ENCODE measurements at places on chromosomes 12 and 14.
A peak's percentile ranks its signal among the peaks of the same experiment; 100 is the strongest.

- DNase-seq: no peak
These were observed 24.5 kb downstream of the SLC17A8 start for GRCh38 chr12:100381379-100381778.

DNA sequence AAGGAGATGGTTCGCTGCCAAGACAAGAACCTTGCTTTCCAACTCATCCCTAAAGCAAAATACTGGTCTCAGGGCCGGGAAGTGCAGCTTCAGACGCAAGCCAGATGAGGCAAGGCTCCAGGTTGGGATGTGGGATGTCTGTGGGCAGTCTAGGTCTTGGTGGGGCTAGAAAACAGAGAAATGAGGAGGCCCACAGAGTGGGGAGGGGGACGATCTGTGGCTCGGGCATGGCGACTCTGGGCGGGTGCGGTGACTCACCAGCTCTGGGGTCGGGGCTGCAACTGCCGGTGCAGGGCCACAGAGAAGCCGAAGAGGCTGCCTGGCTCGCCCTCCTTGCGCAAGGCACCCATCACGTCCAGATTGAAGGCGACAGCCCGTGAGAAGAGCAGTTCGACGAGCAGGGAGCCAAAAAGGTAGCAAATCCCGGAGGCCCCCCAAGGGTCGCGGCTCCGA lies 459 bp downstream of the ITGA7 start:
- DNase-seq: no peak

DNA sequence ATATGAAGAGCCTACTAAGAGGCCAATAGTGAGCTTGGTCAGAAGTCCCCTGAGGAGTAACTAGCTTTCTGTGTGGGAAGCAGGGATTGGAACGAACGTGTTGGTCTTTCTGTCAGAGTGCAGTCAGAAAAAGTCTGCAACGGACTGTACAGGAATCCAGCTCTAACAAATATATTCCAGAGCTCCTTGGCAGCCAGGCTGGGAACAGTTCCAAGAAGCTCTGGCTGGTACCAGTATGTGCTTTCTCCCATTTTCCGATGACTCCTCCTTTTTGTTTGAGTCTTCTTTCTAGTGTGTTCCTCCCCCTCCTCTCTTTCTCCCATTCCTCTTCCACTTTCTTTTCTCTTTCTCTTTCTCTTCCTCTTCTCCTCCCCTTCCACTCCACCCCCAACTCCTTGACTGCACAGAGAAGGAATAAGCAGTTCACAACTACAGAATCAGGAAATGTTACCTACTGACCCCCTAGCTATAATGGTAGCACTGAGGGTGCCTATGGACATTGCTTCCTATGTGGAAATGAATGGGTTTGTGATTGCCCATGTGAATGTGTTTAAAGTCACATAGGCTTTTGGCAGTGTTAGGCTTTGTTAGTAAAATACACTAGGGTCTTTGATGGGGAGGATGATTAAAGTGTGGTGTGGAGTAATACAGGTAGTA lies 59.9 kb downstream of the TTLL5 start:
- DNase-seq: no peak

DNA sequence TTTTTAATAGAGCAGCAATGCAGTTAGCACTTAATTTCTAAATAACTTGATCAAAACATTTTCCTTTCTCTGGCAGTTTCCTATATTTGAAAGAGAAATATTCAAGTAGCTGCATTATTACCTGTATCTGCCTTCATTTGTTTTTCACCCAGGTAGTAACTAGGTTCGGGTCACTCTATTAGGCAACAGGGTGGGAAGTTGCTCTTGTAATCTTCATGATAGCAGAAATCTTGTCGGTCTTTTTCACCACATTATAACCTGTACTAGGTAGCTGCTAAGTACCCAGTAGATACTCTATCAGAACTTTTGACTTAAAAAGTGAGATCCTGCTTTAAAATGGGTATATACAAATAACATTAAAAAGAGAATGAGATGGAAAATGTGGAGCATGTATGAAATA lies 2.4 kb upstream of the PIK3C2G start:
- DNase-seq: no peak

DNA sequence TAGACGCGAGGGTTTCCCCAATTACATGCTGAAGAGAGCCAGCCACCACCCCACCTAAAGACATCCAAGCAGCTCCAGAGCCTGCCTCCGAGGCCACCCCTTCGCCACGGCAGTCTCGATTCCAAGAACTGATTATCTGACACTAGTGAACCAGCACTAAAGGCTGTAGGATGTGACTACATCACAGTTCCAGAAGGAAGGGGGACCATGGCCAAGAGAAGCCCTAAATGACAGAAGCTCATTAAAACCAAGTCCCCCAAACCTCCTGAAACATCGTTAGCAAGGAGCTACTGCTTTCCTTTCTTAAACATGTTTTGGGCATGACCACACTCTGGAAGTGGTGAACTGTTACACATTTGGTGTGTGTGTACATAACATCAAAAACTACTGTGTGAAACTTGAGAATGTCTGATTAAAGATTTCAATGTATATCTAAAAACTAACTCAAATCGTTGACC lies 88.2 kb downstream of the DUSP16 start:
- DNase-seq: peak; percentile 59

- no peak for DNase-seq
These were observed 6.0 kb downstream of the PRMT8 start for GRCh38 chr12:3496957-3497356.

- no peak for DNase-seq
These were observed 58.4 kb upstream of the SAV1 start for GRCh38 chr14:50726372-50727107.

DNA sequence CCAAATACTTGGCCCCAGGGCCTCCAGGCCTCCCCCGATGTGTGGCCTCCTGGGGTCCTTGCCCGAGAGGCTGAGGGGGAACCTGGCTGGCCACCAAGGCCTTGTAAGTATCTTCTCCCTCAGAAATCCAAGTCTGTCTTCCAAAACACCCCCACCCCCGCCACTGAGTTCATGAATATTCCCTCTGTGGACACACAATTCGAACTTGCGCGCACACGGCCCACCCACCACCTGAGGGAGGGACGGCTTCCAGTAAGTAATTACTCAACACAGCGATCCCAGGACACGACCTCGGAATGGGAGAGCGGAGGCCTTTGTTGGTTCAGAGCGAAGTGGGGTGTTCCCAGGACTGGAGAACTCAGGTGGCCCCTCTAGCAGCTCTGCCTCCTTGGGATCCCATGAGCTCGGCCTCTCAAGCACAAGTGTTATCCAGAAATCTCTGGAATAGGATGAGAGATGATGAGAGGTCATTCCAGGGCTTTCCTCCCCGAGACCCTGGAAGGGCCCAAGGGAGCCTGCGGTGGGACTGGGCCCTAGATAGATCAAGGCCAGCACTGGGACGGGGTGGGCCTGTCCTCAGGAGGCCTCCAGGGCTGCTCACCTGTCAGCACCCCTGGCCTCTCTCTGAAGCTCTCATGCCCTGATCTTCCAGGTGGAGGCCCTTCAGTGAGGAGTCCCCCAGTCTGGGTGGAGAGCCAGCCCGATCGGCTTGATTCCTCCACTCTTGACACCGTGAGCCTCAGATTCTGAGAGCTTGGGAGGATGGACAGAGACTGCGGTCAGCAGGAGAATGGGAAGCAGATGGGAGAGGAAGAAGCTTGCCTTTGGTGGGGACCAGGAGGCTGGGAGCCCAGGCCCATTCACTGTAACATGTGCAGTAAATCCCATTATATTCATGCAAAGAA lies 219.0 kb upstream of the RTL1 start:
- no peak for DNase-seq

Measured in activated T-cell treated with anti-CD3 and anti-CD28 coated beads, Interleukin-2, amount 50 U/mL, for 24 hours (primary cell).